Stomach (tissue), 19 donors: ENCODE measurements at places on chromosomes 5 and 9. TPM values are rescaled to one million over a fixed set of nuclear protein-coding genes. Genes with fewer than 3 reads are reported as not detected.

Gene SHISAL2B
- not detected for polyA plus RNA-seq

GRCh38 chr5:62514510-62515119 is 64.0 kb upstream of the LRRC70 start:
- DNase-seq, result no peak

DNA sequence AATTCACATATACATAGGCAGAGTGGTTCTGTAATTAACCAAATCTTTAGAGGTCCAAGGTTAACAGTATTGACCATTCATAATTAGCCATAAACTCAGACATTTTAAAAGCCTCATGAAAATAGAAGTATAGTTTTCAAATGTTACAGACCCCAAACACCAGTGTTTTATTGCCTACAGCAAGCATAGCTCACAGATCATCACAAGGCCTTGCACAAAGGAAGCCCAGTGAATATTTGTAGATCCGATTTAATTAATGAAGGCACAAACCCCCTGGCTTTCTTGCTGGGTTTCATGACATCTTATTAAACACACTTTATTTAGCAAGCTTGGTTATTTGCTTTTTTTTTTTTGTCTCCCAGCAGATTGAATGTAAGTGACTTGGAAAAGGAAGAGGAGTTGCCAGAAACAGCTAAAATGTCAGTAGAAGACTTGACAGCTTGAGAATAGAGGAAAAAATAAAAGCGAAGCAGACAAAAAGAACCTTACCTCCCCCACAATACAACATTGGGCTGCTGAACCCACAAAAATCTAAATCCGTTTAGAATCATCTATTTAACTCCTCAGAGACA is 283.9 kb upstream of the TNC start:
- DNase-seq, result no peak

Gene ODF2
- 7.2 TPM for polyA plus RNA-seq

GRCh38 chr5:150637245-150638052 is 3.0 kb upstream of the SYNPO start:
- peak; percentile 87 for DNase-seq

Gene CDKN2A
- not detected for polyA plus RNA-seq

Gene TBC1D2
- 7.8 TPM for polyA plus RNA-seq

Gene PTPN3
- 10.4 TPM for polyA plus RNA-seq

DNA sequence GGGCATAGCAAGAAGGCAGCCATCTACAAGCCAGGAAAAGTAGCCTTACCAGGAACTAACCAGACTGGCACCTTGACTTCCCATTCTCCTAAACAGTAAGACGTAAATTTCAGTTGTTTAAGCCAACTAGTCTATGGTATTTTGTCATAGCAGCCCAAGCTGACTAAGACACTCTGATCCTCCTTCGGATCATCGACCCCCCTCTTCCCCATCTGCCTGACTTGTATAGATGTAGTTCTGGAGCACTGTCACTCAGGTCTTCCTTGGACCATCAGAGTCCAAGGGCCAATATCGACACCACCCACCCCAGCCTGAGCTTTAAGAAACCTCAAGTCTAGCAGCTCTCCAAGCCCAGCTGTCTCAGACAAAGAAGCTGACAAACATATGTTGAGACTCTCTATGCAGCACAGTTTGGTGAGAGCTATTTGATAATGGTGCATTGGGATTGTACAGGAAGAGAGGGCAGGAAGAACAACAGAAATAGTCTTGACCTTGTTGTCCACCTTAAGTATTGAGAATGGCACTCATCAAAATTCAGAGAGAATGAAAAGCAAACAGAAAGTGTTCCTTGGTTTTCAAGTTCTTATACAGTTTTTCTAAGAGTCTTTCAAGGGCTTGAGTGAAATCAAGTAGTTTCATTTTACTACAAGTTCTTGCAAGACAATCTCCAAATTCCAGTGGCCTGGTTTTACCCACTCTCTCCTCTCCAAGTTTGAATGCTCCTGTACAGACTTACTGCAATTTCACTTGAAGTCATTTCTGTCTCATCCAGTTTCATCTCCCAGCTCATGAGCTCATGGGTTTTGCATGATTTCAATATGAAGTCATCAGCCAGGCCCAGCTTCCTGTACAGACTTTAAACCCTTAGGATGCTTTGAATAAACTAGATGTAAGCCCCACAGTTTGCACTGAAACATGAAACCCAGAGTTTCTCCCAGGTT is 122.3 kb upstream of the RAI14 start:
- no peak for DNase-seq

DNA sequence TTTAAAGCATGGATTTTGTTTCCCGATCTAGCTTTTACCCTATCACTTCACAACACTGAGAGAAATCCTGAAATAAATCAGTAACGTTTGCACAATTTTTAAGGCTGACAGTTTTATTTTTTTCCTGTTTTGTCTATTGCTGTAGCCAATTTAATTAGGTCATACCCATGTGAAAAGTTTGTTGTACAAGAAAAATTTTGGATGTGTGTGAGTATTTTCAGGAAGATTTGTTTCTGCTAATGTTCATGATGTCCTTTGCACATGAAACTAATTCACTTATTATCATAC is 237.8 kb downstream of the ARRDC3 start:
- DNase-seq, result no peak

Gene SNCB
- not detected for polyA plus RNA-seq

DNA sequence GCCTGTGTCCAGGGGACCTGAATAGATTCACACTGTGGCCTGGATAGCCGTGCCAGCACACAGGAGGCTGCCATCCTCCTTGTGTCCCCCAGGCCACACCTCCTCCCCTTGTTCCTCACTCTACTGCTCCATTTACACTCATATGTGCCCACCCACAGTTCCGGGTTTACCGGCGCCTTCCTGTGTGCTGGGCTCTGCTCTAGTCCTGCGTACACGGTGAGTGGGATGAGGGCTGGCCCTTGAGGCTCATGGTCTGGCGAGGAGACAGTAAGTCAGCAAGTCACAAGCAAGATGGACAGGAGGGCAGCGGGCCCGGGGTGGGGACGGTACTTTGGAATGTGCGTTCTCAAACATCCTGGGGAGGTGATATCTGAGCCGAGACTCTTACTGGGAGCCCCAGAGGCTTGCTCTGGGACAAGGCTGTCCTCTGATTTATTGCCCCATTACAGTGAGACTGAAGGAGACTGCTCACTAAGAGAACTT is 32.4 kb upstream of the NXNL2 start:
- DNase-seq, result no peak

Gene NR5A1
- polyA plus RNA-seq, result 2.4 TPM

- no peak for DNase-seq
These were observed 26.9 kb downstream of the COL15A1 start for GRCh38 chr9:98970532-98971041.

DNA sequence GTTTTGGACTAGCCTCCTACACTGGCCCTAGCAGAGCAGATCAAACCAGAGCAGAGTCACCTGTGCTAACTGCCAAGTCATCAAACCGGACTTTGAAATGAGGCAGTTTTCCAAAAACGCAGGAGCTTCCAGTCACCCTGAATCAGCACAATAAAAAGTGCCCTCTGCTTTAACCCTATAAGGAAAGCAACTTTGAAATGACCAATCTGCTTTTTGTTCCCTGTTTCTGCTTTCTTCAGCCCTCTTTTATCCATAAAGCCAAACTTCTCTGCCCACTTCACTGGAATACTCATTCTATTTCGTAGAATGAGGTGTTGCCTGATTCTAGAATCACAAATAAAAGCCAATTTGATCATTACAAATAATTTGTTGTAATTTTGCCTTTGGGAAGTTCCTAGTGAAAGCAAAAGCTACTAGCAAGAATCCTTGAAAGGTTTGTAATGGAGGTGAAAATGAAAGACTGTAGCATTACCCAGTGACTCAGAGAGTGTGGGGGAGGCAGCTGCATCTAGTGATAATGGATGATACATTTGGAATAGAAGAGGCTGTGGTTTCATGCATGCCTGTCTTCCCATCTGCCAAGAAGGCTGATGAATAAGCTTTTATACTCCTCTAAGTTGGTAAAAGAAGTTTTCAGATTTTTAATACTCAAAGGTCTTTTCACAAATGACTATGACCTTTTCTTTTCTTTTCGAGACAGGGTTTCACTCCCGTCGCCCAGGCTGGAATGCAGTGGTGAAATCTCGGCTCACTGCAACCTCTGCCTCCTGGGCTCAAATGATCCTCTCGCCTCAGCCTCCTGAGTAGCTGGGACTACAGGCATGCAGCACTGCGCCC is 14.9 kb downstream of the SPAAR start:
- DNase-seq, result no peak

- peak; percentile 90 for DNase-seq
These were observed 61.5 kb downstream of the FXN start for GRCh38 chr9:69097064-69097463.

DNA sequence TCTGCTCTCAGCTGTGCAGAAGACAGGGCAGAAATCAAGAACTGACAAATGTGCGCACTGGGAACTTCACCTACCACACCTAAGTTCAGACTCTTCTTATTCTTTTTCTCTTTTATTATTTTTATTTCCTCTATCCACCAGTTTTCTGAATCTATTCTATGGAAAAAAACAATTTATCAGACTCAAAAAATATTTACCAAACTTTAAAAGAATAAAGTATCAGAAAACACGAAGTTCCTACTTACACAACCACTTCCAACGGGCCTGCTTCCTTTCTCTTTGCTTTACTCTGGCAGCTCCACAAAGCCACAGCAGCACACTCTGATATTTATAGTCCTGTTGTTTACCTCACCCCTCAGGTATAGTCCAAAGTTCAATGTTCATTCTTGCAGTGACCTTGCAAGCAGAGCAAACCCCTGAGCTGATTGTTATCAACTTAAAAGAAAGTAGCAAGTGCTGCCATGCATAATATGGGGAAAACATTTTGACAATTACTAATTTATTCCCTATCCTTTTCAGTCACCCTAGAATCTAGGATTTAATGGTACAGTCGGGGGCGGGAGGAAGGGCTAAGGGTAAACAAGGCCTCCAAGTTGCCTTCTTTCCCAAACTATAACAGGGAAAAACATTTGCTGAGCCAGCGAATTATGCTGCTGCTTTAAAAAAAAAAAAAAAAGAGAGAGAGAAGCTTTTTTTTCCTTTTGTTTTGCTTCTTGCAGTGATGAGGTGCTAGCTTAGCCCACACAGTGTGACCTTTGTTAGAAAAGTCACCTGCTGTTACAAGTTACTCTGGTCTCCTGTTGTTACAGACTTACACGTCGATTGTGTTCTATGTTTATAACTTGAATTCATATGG is at the start of gene SELENOP:
Gene SELENOP, minus strand, starts transcription at position 302 of the 856 bp plus-strand sequence. CDS start 3,539 bp downstream, outside the sequence.
- DNase-seq, result peak; percentile 79

Gene GNPDA1
- polyA plus RNA-seq, result 18.9 TPM

DNA sequence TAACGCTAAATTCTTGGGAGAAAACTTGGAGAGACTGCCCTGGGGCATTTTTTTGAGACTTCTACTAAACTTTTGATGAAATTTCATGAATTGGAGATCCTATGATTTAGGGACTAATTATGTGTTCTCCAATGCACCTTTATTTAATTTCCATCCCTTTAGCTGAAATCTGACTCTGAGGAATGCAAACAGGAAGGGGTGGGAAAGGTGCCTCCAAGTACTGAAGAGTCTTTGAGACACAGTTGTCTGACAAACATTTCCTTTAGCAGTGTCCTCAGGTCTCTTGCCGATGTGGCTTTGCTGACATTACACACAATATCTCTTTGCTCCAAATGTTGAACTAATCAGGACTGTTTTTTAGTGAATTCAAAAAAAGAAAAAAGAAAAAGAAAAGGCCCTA is 76.9 kb downstream of the LIX1 start:
- no peak for DNase-seq

Gene GARIN3
- not detected for polyA plus RNA-seq

GRCh38 chr9:137972355-137972987 is 94.9 kb downstream of the CACNA1B start:
- no peak for DNase-seq

Gene CIZ1
- 62.7 TPM for polyA plus RNA-seq

Gene PCDHB4
- polyA plus RNA-seq, result 0.37 TPM

DNA sequence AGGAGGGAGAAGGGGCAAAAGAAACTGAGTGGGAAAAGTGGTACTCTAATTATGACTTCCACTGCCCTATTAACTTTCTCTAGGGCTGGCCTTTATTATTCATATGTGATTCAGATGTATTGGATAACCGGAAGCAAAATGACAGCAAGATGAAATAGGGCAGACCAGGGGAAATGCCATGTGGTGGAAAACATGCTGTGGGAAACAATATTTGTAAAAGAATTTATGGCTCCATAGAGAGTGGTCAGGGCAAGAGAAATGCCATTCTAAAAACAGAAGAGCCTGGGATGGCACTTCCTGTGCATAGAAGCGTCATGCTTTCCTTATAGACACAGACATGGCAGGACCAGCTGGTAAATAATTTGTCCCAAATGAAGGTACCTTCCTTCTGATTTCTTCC is 67.7 kb downstream of the MEGF10 start:
- DNase-seq, result no peak

DNA sequence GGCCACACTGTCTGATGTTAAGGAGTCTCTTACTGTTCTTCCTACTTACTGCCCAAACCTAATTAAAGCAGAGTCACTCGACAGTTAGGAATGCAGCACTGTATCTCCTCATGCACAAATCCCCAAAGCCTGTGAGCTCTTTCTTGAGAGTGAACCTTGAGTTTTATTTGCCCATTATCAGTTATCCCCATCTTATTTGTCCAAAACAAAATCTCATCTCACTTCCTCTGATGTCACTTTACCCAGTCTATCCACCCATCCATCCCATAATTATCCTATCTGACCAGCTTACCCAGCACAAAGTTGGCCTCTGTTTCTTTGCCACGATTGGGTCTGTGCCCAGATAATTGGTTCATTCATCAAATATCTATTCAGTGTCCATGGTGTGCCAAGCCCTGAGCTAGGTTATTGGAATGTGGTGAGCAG is 250.8 kb downstream of the SLIT3 start:
- no peak for DNase-seq

Gene BARHL1
- polyA plus RNA-seq, result not detected

Gene CTXN3
- not detected for polyA plus RNA-seq
